NCI-H2029 treated with DMSO at 0.1 percent for 48 hours (cell line): ENCODE measurements at places on chromosomes 3 and 15.

- DNase-seq, result no peak
Observed at GRCh38 chr3:65439641-65440284, 599.0 kb downstream of the MAGI1 start.

GRCh38 chr3:111691293-111691909 is 96.3 kb upstream of the ZBED2 start:
- peak; percentile 7 for DNase-seq

- no peak for DNase-seq
Observed at GRCh38 chr3:40044487-40044886, 235.1 kb downstream of the MYRIP start.

- peak; percentile 13 for DNase-seq
Observed at GRCh38 chr3:155744010-155744625, 753 bp downstream of the PLCH1 start.

- DNase-seq, result no peak
Observed at GRCh38 chr3:104575634-104576033, 791.1 kb upstream of the ALCAM start.

DNA sequence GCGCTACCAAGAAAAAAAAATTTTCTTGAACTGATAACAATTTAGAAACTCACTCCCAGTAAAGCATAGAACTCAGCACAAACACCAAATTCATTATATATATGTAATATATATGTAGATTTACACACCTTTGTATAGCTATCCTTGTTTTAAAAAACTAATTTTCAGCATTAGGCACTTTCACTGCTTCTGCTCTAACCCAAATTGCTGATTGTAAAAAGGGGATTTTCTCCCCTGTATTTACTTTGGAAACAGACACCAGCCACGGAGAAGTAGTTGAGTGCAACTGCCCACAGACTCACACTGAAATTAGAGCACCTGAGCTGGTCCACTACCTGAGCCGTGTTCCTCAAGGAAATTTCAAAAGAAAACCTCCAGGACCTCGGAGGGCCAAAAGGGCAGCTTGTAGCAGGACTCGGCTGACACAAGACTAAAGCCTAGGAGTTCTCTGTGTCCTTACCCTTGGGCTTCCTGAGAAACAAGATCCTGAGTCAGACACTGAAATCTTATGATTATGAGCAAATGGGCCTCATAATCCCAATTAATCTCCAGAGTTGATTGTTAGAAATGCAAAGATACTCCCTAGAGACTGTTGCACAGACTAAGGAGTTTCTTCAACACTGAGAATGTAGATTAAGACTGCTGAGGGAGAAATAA is 106.0 kb downstream of the TNIK start:
- DNase-seq, result no peak

- peak; percentile 90 for DNase-seq
Observed at GRCh38 chr3:39196671-39197356, 4.4 kb upstream of the XIRP1 start.

GRCh38 chr3:28576614-28577200 is 228.1 kb upstream of the AZI2 start:
- peak; percentile 80 for DNase-seq

DNA sequence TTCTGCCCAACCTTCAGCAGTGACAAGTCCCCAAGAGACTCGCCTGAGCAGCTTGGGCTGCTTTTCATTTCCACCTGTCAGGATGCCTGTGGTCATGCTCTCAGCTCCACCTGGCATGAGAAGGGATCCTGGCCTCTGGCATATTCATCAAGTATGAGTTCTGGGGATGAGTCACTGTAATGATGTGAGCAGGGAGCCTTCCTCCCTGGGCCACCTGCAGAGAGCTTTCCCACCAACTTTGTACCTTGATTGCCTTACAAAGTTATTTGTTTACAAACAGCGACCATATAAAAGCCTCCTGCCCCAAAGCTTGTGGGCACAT is 3.5 kb downstream of the MYD88 start:
- DNase-seq, result no peak

GRCh38 chr3:128559486-128560225 is 66.7 kb upstream of the GATA2 start:
- no peak for DNase-seq

GRCh38 chr15:95134431-95135110 is 903.2 kb downstream of the MCTP2 start:
- no peak for DNase-seq

GRCh38 chr3:178097576-178097975 is 438.7 kb upstream of the KCNMB2 start:
- DNase-seq, result no peak

DNA sequence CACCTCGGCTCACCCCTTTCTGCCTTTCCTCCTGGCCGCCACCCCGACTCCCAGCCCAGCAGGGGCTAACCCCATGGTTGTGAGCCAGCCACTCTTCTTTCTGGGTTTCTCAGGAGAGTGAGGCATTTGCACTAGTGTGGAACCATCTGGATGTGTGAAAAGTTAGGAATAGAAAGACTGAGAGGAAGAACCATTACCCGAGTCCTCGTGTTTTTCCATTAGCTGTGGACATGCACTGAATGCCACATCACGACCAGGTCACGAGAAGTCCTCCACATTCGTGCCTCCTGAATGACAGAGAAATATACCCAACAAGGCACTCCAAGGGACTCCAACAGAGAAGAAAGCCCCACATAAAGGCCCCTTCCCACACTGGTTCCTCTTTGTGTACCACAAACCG is 18.0 kb upstream of the RAD18 start:
- no peak for DNase-seq

DNA sequence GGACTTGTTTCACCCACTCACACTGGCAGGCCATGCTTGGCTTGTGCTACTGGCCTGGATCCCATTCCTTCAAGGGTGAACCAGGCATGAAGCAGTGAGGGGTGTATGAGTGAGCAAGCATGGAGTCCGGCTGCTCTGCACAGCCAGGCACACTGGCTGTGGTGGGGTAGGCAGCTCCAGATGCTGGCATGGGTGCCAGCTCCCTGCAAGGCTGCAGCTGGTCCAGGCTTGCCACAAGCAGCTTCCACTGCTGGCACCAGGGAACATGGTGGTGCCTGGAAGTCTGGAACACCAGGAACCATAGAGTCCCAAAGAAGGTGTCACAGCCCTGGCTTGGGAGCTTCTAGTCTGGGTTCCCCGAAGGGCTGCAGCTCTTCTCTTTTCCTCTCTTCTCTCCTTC is 395.1 kb downstream of the UNC13C start:
- DNase-seq, result no peak

- DNase-seq, result no peak
Observed at GRCh38 chr3:30082652-30083051, 523.7 kb upstream of the TGFBR2 start.

DNA sequence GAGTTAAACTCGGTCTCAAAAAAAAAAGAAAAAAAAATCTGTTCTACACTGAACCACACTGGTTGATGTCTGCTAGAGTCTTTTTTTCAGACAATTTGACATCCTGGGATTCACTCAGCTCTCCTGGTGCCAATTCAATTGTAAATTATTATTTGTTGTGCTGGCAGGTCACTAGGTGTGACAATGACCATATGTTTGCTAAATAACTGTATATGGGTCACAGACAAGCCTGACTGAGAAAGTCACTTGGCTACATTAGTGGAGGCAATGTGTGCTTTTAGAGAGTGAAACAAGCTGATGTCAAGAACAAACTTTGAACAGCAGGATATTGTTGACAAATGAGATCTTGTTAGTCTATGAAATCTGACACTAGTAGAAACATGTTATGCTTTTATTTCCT is 1379.1 kb downstream of the ZPLD1 start:
- no peak for DNase-seq

GRCh38 chr3:55636300-55637195 is 149.4 kb upstream of the WNT5A start:
- no peak for DNase-seq

DNA sequence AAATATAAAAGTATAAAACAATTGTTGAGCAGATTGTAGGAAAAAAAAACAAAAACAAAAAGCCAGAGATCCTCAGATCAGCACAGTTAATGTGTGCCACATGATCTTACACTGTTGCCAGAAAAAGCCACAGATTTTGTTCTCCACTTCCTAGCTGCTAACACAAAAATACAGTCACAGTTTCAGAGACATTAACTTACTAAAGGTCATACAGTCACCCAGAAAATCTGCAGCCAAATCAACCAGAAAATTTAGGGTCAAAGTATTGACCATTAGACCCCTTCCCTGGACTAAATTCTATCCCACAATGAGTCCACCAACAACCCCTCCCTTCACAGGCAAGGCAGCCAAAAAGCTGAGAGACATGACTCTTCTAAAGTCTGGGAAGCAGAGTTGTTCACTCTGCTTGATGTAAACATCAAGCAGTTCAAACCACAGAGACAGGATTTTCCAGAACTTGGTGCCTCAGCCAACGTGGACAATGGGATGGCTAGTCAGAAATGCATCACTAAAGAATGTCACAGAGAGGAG is 59.1 kb downstream of the SST start:
- no peak for DNase-seq

DNA sequence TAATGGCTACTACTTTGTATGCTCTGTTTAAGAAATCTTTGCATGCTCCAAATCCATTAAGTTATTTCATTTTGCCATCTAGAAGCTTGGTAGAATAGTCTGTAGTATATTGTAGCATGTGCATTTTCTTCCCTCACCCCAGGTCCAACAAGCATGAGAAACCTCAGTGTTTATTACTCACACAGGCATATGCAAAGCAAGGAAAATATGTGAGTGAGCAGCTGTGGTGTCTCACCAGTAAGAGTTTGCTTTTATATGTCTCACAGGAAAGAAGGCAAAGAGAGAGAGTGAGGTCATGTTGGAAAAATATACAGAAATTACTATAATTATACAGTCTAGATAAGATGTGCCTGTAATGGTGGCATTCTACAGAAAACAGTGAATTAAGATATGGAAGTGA is 312.5 kb downstream of the C3orf38 start:
- DNase-seq, result no peak

- DNase-seq, result peak; percentile 78
Observed at GRCh38 chr3:177050501-177051237, 146.6 kb downstream of the TBL1XR1 start.

- no peak for DNase-seq
Observed at GRCh38 chr3:107581230-107581629, 58.5 kb downstream of the BBX start.
